ENCODE measurements at places on chromosomes 5 and 9. TPM values are rescaled to one million over a fixed set of nuclear protein-coding genes. Genes with fewer than 3 reads are reported as not detected.

GRCh38 chr9:13113216-13113615, 166.3 kb downstream of the MPDZ start:
- no peak for DNase-seq

DNA sequence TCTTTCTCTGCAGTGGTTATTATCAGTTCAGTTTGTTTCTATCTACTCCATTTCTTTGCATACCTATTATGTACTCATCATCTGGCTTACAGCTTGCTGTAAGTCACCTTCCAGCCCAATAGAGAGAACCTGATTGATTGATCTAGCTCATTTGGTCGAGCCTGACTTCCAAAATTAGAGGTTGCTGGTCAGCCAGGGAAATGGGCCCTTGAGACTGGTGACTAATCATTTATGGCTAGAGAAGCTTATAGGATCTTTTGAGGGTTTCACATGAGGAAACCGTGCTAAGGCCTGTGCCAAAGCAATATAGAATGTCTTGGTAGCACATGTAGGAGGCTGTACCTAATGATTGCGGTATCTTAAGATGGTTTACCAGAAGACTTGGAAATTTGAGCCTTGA, 5.8 kb downstream of the SREK1 start:
- DNase-seq, result no peak

GRCh38 chr9:19999491-20000057, 210.7 kb upstream of the SLC24A2 start:
- no peak for DNase-seq

- no peak for DNase-seq
These were observed at the start of gene ISL1 for GRCh38 chr5:51383131-51384121. Gene ISL1 (plus strand): TSS chr5:51383448. CDS start chr5:51383672, 224 bp downstream.

GRCh38 chr5:139895046-139895445, 99.4 kb downstream of the PSD2 start:
- DNase-seq, result no peak

- DNase-seq, result no peak
These were observed 108.5 kb downstream of the UBAP2 start for GRCh38 chr9:33939924-33940874.

GRCh38 chr5:96927008-96927407, 8.9 kb upstream of the LNPEP start:
- no peak for DNase-seq

- DNase-seq, result no peak
These were observed 9.7 kb downstream of the ZNF462 start for GRCh38 chr9:106872641-106873040.

DNA sequence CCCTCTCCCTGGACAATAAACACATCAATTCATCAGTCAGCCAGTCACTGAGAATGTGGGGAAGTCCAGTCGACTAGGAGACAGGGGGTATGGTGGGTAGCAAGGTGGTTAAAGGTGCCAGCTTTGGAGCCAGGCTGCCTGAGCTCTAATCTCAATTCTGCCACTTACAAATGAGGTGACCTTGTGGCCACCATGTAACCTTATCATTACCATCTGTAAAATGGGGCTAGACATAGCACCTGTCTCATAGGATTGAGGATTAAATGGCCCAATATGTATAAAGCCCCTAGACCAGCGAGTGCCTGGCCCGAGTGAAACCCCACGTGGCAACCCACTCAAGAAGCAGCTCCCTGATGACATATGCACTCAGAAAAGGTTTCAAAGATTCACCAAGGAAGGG, 73.3 kb upstream of the TBC1D2 start:
- no peak for DNase-seq

The ANKDD1B gene
- total RNA-seq, result not detected

The SRP19 gene
- total RNA-seq, result 59.0 TPM
